Upper lobe of right lung (tissue), 1 donor: ENCODE measurements at places on chromosomes 6 and 20.

GRCh38 chr6:23316931-23317330 lies 747.6 kb downstream of the HDGFL1 start:
- DNase-seq = no peak

GRCh38 chr6:106553440-106553839 lies 75.9 kb downstream of the RTN4IP1 start:
- no peak for DNase-seq

- DNase-seq = no peak
Measured at GRCh38 chr6:153076431-153076830, 54.7 kb downstream of the RGS17 start.

- no peak for DNase-seq
Measured at GRCh38 chr20:30286157-30286556, 971.3 kb upstream of the DEFB115 start.

DNA sequence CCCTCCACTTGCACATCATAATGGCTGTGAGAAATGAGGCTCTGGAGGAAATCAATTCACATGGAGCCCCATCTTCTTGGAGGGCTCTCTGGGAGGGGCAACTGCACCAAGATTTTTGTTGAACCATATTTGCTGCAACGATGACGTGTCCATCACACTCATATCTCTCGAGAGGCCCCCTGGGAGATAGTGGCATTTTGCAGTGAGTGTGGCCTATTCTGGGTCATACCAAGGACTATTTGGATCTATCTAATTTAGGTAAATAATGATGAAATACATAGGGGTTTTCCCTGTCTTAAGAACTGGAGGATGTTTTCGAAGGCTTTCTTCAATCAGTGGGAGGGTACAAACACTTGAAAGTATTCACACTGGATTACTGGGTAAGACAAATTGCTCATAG lies 31.6 kb downstream of the CNR1 start:
- no peak for DNase-seq

GRCh38 chr6:12148841-12149240 lies 136.7 kb downstream of the HIVEP1 start:
- no peak for DNase-seq

- no peak for DNase-seq
Measured at GRCh38 chr20:18808712-18809111, 4.9 kb upstream of the SCP2D1 start.

DNA sequence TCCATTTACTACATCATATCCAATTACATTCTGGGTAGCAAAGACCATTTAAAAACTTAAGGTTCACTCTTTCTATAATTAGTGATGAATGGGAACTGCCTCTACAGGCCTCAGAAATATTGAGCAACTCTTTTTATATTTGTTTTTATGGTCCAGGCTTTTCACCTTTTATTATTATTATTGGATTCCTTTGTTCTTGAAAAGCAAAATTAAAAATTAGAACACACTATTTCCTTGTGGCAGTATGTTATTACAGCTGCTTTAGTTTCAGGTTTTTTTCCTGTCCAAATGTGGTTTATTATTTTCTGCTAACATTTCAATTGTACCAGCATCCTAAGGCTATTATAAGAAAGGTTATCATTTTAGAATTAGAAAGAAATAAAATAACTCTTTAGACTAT lies 150.1 kb downstream of the FARS2 start:
- DNase-seq = no peak

DNA sequence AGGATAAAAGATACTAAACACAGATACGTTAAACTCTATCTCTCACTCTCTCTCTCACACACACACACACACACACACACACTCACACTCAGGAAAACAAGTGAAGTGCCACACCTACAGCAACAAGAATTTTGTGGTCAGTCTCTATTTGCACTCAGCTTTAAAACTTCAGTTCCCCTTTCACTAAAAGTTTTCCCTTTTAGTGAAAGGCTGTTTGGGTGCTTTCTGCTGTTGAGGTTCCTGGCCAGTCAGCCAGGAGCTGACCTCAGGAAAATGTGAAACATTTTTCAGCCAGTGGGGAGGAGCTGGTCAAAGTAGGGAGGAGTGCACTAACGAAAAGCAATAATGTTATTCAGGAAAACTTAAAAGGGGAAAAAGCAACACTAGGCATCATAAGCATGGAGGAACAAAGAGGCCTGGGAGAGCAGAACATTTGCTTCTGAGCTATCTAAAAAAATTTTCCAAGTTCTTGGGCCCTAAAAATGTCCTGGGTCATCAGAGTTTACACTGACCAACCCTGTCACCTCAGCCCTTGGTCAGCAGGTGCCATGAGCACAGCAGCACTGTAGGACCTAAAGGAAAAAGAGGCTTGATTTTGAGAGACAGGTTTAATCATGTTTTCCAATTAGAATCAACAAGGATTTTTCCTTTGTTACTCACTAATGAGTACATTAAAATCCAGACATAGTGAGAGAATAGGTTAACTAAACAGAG lies 30.7 kb upstream of the NT5E start:
- no peak for DNase-seq

DNA sequence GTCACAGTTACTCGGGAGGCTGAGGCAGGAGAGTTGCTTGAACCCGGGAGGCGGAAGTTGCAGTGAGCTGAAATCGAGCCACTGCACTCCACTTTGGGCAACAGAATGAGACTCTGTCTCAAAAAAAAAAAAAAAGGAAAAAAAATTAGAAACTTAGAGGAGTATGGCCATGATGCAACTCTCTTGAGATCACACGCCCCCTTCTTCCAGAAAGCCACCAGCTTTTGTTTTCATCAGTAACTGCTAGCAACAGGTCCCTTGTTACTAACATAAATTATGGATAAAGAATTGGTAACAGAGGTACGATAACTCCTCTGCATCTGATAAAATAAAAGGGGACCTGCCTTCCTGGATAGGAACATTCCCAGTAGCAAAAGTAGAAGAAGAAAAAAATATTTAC lies 308.2 kb downstream of the CD83 start:
- no peak for DNase-seq

GRCh38 chr6:157929765-157930319 lies 51.8 kb upstream of the SYNJ2 start:
- no peak for DNase-seq

DNA sequence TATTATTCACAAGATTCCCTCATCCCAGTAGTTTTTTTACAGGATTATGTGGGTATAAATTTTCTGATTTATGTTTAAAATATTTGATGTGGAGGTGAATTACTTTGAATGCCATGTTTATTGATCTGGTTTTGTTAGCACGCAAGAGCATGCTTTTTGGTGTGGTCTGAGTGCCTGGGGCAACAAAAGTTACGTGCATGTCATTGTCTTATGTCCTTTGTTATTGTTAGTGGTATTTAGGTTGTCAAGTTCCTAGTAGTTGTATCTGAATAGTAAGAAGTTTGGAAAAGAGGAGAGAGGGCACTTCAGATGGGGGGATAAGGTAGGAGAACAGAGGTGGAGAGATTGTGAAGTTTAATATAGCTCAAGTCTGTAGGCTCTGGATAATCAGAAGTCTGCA lies 95.0 kb downstream of the ATRN start:
- no peak for DNase-seq
